ENCODE measurements at places on chromosomes 5 and 9.

- DNase-seq = no peak
Measured at GRCh38 chr9:78009186-78009585, 22.4 kb downstream of the GNAQ start.

DNA sequence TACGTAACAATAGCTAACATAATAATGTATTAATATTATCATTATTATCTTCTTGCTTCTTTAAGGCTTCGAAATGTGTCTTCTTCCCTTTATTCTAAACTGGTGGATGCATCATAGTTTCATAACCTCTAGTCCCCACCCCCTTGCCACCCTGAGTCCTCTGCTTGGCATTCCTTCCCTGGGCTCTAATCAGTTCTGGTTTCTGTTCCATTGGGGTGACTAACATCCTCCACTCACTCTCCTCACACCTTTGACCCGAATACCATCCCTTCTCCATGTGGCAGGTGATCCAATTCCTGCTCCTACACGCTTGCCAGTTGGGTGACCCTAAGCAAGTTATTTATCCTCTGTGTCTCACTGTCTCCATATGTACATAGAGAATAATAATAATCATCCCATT is 286.1 kb downstream of the TRPM3 start:
- no peak for DNase-seq

DNA sequence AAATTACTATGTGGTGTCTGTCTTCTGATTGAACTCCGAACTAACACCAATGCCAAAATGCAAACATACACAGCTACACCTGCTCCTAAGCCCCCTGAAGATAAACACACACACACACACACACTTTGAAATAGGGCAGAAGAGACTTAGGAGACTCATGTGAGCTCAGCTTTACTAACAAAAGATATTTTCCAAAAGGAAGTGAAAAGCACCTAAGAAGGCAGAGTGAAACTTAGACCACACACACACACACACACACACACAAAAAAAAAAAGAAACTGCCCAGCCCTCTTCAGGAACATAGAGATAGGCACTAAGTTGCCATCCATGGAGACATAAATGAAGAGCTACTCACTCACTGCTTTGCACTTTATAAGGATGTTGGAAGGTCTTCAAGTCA is 45.2 kb upstream of the APC start:
- DNase-seq = no peak

DNA sequence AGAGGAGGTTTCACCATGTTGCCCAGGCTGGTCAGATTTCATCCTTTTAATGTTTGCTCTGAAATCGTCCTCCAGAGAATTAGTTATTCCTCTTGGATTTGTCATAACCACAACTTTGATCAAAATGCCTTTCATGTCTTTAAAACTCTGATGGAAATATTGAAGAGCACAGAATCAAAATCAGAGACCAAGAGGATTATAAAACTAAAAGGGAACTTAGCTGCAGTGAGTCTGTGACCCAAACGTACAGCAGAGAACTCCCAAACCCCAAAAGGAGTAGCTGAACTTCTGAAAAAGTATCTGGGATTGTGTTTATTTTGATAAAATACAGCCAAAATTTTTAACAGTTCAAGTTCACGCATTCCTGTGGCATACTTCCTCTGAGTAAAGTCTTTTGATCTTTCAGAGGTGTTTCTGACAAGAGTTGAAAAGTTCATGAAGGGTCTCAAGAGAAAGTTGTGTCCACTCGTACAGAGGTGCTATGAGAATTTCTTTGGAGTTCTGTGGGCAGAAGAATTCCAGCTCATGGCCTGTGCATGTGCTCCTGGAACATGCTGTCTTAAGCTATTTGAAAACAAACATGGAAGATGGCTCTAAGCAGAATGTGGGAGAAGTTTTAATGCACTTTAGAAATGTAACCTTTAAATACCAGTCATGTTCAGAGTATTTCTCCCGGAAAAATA is 124.0 kb downstream of the ESM1 start:
- no peak for DNase-seq

DNA sequence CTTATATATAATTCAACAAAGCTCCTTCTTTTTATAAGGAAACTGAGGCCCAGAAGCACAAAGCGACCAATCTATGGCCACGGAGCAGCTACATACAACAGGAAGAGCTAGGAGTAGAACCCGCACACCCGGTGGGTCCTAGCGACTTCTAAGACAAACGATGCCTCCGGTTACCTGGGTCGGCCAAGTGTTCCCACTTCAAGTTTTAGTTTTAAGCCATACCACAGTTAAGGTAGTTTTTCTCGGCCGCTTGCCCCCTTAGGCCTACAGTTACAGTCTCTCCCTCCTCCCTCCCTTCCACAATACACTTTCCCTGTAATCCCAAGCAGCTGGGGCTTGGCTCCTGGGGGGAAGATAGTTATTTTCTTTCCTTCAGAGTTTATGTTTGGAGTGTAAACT is 533 bp downstream of the SREK1IP1 start:
- DNase-seq = no peak

DNA sequence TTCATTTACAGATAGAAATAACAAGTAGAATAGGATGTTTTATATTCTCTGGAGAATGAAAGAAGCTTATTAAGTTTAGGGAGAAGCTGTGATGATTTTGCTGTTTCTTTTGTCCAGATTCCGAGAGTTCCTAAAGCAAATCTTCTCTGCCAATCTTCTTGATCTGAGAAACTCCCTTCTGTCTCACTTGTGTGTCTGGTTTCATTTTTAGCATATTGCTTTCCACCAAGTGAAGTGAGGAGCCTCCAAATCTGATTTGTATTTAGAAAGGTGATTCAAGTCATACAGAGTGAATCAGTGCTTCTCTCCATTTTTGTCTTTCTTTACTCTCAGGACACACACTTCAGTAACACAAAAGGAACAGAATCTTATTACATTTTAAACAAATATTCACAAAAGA is 48.4 kb downstream of the STX17 start:
- no peak for DNase-seq

GRCh38 chr9:107193251-107193650 is 89.8 kb upstream of the RAD23B start:
- DNase-seq = no peak

GRCh38 chr9:37679649-37680402 is 29.1 kb downstream of the FRMPD1 start:
- DNase-seq = no peak

- no peak for DNase-seq
Measured at GRCh38 chr9:87816036-87816435, 66.6 kb upstream of the SPATA31E1 start.

GRCh38 chr9:107789001-107789700 is 299.6 kb upstream of the KLF4 start:
- DNase-seq = no peak

DNA sequence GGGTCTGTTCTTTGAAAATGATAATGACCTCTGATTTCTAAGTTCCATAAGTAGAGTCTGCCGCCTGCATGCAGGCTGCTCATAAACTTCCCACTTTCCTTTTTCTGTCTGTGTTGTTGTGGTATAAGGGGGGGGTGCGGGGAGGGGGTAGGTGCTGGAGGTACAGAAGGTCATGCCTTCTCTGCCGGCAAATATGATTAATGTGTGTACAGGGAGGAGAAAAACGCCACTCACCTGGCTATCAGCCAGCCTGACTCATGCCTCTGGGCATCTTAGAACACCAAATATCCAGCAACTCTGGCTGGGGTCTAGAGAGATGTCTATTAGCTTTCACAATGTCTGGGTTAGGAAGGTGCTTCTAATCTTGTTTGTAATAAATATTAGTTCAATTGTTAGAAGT is 128.3 kb downstream of the EFNA5 start:
- DNase-seq = no peak

DNA sequence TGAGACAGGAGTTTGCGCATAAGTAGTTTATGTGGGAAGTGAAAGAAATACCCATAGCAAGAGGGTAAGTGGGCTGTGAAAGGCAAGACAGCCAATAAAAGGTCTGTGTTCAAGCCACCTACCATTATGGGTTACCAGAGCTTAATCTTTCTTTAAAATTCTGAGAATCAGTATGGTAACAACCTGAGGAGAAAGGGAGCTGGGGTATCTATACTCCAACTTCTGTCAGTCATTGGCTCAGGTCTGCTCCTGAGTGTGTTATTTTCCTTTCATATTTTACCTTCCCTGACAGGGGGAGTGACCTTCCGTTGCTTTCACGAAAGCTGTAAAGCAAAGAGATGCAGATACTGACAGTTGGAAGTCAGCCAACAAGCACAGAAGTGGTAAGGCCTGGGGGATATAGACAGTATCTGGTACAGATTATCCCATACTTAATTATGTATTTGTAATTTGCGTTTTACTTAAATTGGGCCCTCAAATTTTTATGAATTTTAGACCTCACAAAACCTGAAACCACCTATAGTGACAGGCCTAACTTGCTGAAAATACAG is 233.4 kb downstream of the RAB3C start:
- DNase-seq = no peak

DNA sequence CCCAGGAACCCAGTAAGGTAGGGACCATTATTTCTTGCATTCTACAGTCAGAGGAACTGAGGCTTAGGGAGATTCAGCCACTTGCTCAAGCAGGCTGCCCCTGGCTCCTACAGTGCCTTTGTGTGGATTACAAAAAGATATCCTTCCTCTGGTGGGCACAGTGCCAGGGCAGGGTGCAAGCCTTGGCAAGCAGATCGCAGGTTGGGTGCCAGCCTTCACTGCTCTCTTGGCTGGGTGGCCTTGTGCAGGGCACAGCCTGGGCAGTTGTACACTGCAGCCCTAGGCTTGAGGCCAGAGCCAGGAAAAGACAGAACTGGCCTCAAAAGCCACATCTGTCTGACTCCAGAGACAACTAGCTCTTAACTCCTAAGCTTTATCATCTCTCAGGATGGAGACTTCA is 15.0 kb downstream of the DOCK2 start:
- DNase-seq = no peak

DNA sequence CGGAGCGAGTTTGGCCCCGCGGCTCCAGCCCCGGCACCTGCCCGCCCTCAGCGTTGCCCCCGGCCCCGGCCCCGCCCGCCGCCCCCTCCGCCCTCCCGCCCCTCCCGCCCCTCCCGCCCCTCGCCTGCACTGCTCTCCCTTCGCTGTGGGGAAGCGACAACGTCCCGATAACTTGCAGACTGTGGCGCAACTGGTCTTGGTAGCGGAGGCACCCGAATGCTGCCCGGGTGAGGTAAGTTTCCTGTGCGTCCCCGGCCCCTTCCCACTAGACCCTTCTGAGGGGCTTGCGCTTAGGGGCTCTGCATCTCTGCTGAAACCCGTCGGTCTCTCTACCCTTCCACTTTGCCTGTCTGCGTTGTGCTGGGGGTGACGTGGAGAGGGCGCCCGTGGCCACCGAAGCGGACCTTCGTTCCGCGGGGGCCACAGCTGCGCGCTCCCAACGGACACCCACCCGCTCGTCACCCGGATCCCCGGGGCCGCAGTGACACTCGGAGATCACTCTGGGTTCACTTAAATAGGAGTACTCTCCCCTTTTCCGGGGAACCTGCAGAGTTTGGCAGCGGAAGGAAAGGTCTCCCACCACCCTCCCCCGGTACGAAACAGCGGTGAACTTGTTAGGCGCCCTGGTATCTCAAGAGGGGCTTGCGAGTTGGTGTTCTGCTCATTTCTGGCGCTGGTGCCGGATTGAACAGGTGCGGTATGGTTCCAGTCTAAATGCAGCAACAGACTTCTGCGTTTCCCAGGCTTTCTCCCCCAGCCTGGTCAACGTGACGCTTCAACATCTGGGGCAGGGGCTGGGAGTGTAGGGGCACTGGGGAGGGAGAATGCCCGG is 707 bp downstream of the PIP5K1B start:
- DNase-seq = no peak

- no peak for DNase-seq
Measured at GRCh38 chr5:67052034-67052433, 144.6 kb downstream of the CD180 start.

DNA sequence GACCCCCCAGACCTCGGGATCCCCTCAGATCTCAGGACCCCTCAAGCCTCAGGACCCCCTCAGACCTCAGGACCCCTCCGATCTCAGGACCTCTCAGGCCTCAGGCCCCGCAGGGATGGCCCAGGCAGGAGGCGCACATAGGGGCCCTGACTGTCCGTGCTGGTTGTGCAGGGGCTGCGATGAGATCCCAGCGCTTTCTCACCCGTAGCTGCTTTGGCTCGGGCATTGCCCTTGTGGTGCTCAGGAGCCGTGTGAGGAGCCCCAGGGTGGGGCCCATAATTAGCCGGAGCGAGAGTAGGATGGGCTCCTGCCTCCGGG is 680 bp upstream of the LPCAT1 start:
- no peak for DNase-seq

DNA sequence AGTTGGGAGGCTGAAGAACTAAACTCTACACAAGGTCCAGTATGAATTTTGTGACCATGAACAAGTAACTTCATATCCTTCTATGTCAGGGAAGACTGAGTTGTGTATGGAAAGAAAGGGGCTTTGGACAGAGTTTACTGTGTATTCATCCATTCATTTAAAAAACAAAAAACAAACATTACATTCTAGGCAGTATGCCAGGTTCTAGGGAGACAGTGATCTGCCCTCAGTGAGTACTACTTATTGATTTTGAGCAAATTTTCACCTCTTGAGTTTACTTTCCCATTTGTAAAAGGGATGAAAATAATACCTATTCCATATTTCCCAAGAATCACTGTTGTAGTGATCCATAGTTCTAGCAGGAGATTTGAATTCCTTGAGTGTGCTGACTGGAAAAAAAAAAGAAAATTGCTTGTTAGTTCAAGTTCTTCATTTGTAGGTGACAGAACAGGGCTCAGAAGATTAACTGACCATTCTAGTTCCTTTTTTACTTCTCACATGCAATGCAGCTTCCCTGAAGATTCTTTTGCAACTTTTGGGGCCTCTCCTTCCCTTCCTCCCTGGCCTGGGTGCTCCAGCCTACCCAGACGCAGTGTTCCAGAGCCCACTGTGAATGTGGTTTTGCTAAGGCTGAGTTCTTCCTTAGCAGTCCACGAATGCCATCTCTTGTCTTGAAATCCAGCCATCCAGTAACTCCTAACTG is 2.6 kb upstream of the GAPVD1 start:
- no peak for DNase-seq

- no peak for DNase-seq
Measured at GRCh38 chr5:157485811-157486210, 25.8 kb downstream of the NIPAL4 start.

Data from stimulated activated CD8-positive, alpha-beta memory T cell treated with anti-CD3 and anti-CD28 coated beads, Interleukin-7, amount 100 ng/mL, for 48 hours (primary cell).